ENCODE measurements at places on chromosomes 3 and 15. TPM values are rescaled to one million over a fixed set of nuclear protein-coding genes. Genes with fewer than 3 reads are reported as not detected.

C2CD4A gene
- 1.8 TPM for total RNA-seq

NUP210 gene
- total RNA-seq = 7.2 TPM

MAP6D1 gene
- total RNA-seq = 5.1 TPM

DLL4 gene
- 4.6 TPM for total RNA-seq

SV2B gene
- 0.59 TPM for total RNA-seq

CCR3 gene
- total RNA-seq = not detected

ADIPOQ gene
- total RNA-seq = not detected

SERPINI2 gene
- total RNA-seq = 0.30 TPM

TP63 gene
- 162 TPM for total RNA-seq
